ENCODE measurements at places on chromosomes 4 and X. TPM values are rescaled to one million over a fixed set of nuclear protein-coding genes. Genes with fewer than 3 reads are reported as not detected.
A peak's percentile ranks its signal among the peaks of the same experiment; 100 is the strongest.

DNA sequence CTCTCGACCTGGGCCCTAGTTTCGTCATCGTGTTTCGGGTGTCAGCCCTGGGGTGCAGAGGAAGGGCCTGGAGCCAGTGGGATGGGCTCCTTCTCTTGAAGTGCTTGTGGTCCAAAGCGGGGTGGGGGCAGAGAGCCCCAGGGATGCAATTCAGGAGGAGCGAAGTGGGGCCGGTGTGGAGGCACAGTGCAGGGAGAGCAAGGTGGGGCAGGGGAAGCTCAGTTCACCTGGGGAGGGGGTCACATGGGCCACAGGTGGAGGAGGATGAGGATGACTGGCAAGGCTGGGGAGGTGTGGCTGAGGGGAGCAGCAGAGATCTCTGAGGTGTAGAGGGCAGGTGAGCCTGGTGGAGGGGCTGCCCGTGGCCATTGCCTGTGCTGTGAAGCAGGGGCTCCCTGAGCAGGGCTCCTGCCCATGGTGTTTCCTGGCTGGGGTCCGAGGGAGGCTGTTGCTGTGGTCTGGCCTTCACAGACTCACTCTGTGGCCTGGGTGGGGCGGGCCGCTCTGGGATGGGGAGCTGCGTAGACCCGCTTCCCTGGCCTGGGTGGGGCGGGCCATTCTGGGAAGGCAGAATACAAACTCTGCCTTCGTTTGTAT lies 6.9 kb downstream of the SORCS2 start:
- no peak for DNase-seq

GRCh38 chr4:182885738-182886077 lies 31.5 kb downstream of the DCTD start:
- no peak for DNase-seq

DNA sequence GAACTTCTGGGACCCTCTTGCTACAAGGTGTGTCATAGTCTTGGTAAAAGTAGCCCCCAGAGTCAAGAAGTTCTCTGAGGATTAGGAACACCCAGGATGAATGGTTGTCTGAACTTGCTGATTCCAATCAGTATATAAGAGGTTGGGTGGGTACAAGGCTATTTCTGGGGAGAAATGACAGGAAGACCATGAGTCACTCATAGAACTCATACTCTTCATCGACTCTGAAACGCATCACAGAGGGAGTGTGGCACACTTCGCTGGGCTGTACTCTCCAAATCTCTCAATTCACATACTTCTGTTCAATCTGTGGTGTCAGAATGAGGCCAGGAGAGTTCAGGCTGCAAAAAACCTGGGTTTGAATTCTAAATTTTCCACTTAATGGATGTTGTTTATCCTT lies 193.2 kb upstream of the LEF1 start:
- DNase-seq = no peak

DNA sequence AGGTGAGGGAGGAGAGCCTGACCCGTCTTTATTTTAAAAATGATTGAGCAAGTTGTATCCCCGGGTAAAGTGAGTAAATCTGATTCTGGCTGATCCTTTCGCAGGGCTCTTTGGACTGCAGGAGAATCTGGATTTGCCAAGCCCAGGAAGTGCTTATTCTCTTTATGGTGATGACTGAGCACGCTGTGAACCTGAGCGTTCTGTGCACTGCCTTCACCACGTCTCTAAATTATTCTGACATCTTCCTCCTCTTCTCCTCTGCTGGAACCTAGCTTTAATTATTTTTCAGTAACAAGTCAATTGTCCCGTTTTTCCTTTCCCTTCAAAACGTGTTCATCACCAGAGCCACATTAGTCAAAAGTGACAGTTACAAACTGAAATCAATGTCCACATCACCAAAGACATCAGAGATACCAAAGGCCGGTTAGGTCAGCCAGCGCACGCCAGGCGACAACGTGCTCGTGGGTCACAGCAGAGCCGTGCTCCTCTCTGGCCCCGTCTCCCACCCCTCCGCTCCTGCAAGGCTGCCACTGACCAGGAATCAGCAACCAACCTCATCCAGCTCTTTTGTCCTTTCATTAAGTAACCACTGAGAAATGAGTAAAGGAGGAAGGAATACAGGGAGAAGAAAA lies 74.3 kb downstream of the DCTD start:
- no peak for DNase-seq

GRCh38 chrX:7132335-7133049 lies 15.0 kb upstream of the STS start:
- DNase-seq = peak; percentile 65

Gene DDX53
- not detected for total RNA-seq

Gene ITIH6
- not detected for total RNA-seq
